AG10803 (cell line): ENCODE measurements at places on chromosomes 7 and 10.

GRCh38 chr10:95496246-95496911, 64.8 kb downstream of the SORBS1 start:
- DNase-seq, result no peak

DNA sequence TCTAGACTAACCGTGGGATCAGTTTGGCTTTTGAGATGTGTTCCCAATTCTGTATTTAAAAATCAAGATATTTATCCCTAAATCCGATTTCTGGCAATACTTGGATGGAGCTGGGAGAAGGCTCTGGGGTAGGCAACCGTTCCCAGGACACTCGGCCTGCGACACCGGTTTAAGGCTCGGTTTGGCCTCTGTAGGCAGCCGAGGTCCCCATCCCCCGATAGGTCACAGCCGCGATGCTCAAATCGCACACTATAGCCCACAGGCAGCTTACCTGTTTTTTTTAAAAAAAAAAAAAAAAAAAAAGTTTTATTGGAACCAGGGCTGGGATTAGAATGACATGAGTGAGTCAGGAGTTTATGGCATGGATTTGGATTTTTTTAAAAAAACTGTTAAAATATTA, 729 bp upstream of the TAF3 start:
- no peak for DNase-seq

- DNase-seq, result no peak
Measured at GRCh38 chr7:74606101-74606908, 51.2 kb upstream of the GTF2I start.

DNA sequence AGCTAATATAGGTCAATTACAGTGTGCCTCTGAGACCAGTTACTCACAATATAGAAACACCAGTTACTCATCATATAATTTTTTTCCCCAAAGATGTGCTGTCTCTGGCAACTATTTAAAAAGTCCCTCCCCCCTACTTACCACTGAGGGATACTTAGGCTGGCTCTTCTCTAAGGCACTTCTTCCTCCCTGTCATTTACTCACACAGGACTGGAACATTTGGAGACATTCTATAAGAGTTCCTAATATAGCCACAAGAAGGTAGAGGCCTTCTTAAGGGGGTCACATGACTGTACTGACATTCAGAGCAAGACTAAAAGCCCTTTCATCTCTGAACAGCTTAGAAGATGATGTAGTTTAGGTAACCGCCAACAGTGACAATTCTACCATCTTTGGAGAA, 44.4 kb upstream of the SLIT1 start:
- DNase-seq, result peak; percentile 10

DNA sequence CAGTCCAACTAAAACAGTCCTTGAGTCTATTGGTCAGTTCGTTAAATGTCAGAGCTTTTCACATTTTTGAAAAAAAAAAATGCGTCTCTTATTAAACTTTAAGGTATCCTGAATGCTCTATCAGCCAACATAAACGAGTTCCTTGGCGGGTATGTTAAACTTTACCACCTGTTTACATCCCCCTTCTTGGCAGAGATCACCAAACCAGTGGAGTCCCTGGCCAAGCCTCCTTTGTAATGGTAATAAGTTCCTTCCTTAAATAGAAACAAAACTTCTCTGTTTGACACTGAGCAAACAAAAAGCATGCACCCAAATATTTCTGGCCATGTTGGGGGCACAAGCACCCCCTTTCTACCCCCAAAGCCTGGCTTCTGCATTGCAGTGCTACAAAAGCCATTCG, 3.2 kb downstream of the TRIL start:
- DNase-seq, result no peak

- DNase-seq, result peak; percentile 98
Measured at GRCh38 chr10:14063531-14064285, 267.0 kb downstream of the FRMD4A start.

- no peak for DNase-seq
Measured at GRCh38 chr7:6654113-6654841, 17.2 kb downstream of the ZNF316 start.

GRCh38 chr7:1108264-1108920, 20.5 kb downstream of the GPER1 start:
- DNase-seq, result no peak
